ENCODE measurements at places on chromosomes 11 and 22. TPM values are rescaled to one million over a fixed set of nuclear protein-coding genes. Genes with fewer than 3 reads are reported as not detected.

APOL4 gene
- total RNA-seq: not detected

- no peak for DNase-seq
These were observed 24.1 kb downstream of the USP35 start for GRCh38 chr11:78212586-78213371.

GRCh38 chr11:69062873-69063651 lies 14.3 kb downstream of the TPCN2 start:
- no peak for DNase-seq

- DNase-seq: no peak
These were observed 831.6 kb downstream of the KCNA4 start for GRCh38 chr11:29184939-29185890.

- no peak for DNase-seq
These were observed 478.3 kb upstream of the ISX start for GRCh38 chr22:34587357-34588356.

DNA sequence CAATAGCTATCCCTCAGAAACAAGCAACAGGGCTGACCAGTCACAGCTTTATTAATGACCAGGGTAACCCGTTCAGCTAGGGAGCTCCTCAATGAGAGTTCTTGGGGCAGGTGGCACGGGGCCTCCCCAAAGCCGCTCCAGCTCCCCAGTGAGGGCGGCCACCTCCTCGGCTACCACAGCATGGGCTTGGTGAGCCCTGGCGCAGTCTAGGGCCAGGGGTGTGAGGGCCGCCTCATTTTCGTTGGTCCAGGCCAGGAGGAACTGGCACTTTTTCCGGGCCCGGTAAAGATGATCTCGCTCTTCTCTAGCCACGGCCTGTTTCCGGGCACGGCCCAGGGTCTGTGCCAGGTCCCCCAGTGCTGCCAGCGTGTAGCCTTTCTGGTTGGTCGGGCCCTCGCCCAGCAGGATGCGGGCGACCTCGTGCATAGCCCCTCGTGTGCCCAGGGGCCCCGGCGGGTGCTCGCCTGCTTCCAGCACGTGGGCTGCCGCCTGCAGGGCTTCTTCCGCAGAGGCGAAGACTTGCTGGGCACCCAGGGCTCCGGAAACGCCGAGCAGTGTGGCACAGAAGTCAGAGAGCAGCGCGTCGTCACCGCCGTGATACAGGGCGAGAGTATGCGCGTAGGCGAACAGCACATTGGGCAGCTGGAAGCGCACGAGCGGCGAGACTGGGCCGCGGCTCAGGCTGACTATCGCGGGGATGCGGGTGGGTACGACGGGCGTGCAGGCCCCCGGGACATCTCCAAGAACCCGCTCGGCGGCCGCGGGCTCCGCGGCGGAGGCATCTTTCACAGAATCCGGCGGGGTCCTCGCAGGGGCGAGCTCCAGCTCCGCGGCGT lies 913 bp downstream of the ZNHIT2 start:
- DNase-seq: peak; percentile 71
